ENCODE measurements at places on chromosomes 4 and X.

DNA sequence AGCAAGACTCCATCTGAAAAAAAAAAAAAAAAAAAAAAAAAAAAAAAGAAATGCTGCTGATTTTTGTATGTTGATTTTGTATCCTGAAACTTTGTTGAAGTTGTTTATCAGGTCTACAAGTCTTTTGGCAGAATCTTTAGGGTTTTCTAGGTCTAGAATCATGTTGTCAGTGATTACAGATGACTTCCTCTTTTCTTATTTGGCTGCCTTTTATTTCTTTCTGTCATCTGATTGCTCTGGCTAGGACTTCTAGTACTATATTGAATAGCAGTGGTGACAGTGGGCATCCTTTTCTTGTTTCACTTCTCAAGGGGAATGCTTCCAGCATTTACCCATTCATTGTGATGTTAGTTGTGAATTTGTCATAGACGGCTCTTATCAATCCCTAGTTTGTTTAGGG, 334.4 kb downstream of the SPRY1 start:
- DNase-seq, result no peak

GRCh38 chrX:35700121-35700520, 98.0 kb upstream of the MAGEB16 start:
- no peak for DNase-seq

GRCh38 chr4:156569535-156569934, 402.1 kb downstream of the PDGFC start:
- DNase-seq, result no peak

DNA sequence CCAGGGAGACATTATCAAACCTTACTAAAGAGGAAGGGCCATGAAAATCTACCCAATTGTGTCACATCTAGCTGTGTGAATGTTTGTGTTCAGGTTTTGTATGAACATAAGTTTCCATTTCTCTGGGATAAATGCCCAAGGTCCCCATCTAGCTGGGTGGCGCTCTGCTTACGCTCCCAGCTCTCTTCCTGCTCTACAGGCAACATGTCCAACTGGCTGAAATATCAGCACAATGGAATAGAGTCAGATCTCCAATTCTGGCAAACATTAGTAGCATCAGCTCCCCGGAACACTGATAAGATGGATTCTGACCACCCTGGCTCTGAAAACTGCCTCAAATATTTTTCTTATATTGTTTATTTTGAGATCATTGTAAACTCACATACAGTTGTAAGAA, 74.8 kb downstream of the IRF2 start:
- DNase-seq, result no peak

GRCh38 chr4:56183344-56183959, 203.8 kb downstream of the AASDH start:
- no peak for DNase-seq

GRCh38 chr4:167234316-167234881, at the start of gene SPOCK3:
Gene SPOCK3 (minus strand): TSS chr4:167234494.
- peak; percentile 9 for DNase-seq

- DNase-seq, result no peak
Observed at GRCh38 chr4:113008716-113009115, 40.7 kb upstream of the ANK2 start.

- DNase-seq, result no peak
Observed at GRCh38 chr4:184457535-184458249, 16.7 kb downstream of the IRF2 start.

DNA sequence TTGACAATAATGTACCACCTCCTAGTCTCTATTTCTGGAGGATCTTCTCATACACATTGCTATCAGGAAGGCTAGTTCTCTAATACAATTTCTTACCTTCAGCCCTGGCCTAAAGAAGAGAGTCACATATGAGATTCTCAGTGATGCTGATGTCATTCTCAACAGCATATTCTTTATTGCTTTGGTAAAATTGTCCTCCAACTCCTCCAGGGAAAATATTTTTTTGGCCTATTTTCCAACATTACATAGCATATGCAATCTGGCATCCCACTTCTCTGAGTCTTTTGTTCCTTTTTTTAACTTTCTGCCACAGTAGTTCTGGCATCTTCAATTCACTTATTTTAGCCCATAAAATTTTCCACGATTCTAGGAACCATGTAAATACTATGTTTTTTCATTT, 2363.1 kb downstream of the ARAP2 start:
- no peak for DNase-seq

DNA sequence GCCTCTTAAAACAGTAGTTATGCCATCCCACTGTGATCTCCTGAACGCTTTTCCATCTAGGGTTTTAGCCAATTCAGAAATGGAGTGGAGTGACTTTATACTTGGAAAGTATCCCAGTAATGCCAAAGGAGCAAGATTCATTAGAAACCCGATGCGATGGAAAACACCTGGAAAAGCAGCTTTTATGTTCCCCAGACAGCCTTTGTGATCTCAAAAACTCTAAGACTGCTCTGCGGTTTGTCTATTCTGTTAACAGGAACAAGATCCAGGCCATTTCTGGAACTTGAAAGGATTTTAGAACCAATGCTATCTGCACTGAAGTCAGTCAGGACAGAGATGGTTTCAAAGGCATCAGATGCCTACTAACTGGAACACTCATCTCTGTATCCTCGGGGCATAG, 145.1 kb downstream of the APBB2 start:
- DNase-seq, result peak; percentile 75

GRCh38 chr4:18566970-18567799, 545.6 kb upstream of the LCORL start:
- DNase-seq, result peak; percentile 9

DNA sequence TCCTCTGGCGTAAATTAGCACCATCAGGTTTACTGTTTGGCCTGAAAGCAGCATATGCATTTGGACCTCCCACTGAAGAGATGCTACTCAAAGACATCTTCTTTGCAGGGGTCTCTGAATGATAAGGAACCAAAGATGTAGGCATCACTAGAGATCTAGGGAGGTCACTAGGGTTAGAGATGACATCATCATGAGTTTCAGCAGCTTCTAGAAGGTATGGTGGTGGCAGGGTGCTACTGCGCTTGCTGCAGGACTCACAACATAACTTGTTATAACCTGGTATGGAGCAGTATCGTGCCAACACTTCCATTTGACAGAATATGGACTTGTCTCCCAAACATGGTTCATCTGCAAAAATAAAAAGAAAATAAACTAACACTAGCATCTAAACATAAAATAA, 251.6 kb downstream of the NPFFR2 start:
- DNase-seq, result no peak

- DNase-seq, result no peak
Observed at GRCh38 chrX:47293106-47293505, 60.3 kb downstream of the USP11 start.

GRCh38 chrX:150680974-150681373, 12.2 kb upstream of the MTMR1 start:
- no peak for DNase-seq

DNA sequence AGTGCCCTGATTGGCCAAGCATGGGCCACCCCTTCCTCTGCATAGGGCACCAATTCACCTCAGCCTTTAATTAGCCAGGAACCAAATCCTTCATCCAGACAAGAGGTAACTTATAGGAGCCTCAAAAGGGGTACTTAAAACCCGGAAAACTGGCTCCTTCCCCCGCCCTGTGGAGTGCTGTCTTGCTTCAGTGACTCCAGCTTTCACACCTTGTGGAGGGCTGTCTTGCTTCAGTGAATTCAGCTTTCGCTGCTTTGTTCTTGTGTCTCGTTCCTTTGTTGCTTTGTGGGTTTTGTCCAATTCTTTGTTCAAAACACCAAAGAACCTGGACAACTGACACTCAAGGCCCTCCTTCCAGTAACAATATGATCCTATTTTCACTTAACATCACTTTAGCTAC, 82.2 kb upstream of the FRG1 start:
- no peak for DNase-seq

DNA sequence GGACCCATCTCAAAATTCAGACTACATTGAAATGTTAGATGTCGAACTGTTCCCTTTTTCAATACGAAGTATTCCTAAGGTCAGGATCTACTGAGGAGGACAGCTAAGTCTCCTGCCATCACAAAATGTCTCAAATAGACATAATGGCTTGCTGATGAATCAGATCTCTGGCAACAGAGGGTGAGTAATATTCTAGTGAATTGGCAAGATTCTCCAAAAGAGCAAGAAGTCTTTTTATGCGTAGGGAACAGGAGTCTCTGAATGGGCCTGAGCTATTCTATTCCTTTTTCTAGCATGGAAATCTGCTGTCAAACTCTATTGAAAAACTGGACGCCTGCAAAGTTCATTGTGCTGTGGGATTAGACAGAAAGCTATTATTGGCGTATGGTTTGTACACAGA, 145.4 kb downstream of the FNIP2 start:
- DNase-seq, result peak; percentile 56

GRCh38 chr4:104394406-104395167, 100.1 kb downstream of the CXXC4 start:
- DNase-seq, result no peak

- DNase-seq, result no peak
Observed at GRCh38 chr4:41241919-41242318, 14.8 kb upstream of the UCHL1 start.

- DNase-seq, result no peak
Observed at GRCh38 chrX:110683925-110684324, 111.7 kb downstream of the CHRDL1 start.

DNA sequence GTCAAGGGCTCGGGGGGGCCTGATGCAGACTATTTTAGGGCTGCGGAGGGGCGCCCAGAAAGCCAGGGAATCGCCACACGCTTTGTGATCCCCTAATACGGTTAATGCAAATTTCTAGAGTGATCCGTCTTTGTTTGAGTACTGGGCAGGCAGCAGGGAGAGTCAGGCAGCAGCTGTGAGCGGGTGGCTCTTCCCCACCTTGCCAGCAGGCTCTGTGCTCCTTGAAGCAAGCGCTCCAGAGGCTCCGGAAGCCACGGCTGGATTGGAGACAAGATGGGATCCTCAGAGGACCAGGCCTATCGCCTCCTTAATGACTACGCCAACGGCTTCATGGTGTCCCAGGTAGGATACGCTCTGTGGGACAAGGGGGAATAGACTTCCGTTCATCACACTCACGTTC, at the start of gene ASMT:
Gene ASMT, plus strand, starts transcription at position 133 of the 400 bp plus-strand sequence. Its CDS starts 141 bp downstream, at position 274.
- no peak for DNase-seq

DNA sequence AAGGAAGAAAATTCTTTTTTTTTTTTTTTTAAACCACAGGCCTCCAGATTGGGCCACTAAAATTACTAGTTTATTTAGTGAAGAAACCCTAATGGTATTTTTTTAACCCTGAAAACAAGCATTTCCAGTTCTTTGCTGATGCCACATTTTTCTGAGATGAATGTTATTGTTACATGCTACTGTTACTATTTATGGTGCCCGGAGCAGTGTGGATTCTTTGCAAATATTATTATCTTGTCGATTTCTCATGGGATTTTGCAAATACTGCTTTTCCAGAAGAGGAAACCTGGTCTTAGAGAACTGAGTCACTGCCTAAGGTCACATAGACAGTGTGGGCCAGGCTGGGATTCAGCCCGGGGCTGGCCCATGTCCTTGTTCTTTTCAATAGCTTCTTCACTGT, 8.7 kb upstream of the ALAS2 start:
- no peak for DNase-seq
